Inflammatory macrophage treated with lipopolysaccharide for 4 hours (primary cell): ENCODE measurements at places on chromosomes 3 and 15.

- no peak for DNase-seq
Measured at GRCh38 chr3:41188306-41188705, 11.0 kb upstream of the CTNNB1 start.

DNA sequence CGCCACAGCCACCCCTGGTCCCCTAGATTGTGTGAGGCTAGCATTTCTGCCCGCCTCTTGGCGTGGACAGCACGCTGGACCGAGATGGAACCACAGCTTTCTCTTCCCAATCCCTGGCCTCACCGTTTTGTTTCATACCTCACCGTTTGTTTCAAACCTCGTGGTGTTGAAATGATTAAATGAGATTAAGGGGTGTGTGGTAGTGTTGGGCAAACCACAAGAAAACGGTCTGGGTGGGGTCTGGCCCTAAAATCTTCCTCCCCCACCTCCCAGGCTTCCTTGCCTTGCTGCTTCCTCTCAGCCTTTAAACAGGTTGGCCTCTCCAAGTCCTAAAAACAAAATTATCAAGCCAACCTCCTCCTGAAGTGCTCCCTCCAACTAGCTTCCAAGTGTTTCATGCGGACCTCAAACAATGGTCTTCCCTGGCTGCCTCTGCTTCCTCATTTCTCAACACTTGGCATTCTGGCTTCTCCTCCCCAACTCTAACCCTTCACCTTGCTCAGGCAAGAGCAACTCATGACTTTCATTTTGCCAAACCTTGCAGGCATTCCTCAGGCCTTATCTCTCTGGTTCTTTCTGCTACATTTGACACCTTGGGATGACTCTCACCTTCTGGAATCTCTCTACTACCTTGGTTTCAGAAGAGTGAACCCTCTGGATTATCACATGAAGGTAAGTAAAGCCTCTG, 1.4 kb upstream of the ATP13A3 start:
- DNase-seq: peak; percentile 63

DNA sequence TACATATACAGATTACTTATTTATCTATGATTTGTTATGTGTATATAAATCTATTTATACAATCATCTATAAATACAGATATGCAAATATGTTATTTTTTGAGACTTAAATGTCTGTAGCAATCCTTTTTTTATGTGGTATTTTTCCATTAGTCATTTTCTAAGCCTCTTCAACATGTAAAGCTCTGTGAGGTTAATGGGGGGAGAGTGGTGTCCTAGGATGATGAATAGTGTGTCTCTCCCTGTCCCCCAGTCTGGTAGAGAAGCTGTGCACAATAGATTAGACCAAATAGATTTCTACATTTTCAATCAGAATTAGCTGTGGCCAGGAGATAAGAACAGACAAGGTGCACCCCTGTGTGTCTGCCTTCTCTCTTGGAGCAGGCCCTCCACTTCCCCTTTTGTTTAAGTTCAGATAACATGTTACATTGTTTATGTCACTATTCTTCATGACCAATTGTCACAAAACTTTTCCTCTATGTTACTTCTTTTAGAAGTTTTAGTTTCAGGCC, 453.9 kb downstream of the LPP start:
- peak; percentile 49 for DNase-seq

DNA sequence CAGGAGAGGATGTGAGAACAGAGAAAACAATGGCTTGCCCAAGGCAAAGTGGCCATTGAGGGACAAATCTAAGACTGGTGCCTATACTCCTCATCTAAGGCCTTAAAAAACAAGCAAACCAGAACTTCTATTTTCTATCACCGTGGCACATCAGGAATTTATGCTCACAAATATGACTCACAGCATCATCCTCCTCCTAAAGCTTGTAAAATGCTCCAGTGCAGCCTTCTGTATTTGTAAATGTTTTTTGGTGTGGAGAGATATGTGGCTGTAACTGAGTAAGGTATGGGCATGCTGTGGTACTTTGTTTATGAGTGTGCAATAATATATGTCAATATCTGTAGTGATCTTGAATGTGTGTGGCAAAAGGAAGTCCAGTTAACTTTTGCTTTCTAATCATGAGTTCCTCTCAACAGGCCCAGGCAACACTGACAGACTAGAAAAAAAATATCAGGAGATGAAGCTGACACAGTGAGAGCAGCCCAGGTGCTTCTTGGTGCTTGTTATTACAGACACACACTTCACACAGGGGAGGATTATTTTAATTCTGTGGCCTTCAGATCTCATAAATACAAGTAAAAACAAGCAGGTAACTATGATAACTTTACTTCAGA, 60.3 kb downstream of the CTNNB1 start:
- no peak for DNase-seq

DNA sequence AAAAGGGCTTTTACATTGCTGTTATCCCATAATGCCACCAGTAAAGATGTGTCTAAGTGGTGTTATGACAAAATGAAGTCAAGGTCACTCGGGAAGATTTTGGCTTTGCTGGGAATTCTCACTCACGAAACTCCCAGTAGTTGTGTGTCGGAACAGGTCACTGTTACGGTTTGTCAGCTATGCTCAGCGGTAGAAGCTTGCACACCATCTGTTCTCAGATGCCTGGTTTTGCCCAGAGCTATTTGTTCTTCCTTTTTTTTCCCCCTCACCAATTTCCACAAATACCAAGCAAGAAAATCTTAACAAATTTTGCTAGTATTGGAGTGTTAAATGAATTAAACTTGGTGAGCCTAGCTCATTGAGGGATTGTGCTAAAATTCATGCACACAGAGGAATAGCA, 915.1 kb downstream of the MCTP2 start:
- no peak for DNase-seq

DNA sequence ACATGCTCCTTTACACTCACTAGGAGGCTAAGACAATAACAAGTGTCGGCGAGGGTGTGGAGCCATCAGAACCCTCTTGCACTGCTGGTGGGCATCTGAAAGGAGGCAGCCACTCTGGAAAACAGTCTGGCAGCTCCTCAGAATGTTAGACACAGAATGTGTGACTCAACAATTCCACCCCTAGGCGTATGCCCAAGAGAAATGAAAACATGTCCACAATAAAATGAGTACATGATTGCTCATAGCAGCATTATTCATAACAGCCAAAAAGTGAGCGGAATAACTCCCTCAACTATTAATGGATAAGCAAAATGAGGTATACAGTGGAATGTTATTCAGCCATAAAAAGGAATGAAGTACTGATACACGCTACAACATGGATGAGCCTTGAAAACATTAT, 57.8 kb downstream of the WNT7A start:
- DNase-seq: no peak

DNA sequence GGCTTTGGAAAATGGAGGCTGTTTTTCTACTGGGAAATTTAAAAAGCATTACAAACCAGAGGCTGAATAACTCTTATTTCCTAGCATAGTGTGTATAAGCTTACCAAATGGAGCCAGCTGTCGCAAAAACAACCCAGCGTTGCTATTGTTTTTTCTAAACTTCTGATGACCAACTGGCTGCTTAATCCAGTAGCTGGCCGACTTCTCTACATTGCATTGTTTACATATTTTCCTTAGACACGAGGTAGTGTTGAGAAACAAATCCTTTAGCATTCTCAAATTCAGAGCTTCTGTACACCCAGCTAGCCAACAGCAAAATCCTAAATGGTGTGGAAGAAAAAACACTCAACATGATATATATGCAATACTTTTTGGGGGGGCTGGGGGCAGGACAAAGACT, 161.0 kb upstream of the ADAMTS9 start:
- no peak for DNase-seq

DNA sequence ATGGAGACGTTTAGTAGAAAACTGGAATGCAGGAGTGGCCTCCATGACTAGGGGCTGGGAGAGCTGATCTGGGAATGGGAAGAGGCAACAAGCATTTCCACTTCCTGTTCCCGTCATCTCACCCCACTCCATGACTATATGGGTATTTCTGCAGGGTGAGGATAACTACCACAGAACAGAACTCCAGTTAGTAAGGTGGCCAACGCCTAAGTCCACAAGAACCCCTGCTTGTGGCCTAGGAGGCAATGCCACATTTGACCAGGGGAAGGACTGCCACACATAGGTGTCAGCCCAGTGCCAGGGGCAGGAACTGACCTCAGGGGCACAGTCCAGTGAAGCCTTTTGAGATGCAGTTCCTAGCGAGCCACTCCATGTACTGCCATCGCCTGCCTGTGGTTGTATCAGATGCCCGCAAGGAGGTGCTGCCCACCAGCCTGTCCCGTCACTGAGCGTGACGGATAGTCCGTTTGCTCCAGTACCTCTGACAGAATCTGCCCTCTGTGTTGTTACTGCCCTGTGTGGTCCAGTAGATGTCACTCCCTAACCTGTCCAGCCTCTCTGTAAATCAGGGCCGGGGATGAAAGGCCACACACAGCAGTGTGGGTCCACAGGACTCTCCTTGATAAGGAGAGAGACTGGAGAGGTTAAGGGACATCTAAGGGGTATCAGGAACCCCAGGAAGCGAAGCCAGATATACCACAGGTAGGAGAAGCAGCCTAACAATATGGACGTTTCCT, 3.5 kb upstream of the MTFMT start:
- peak; percentile 66 for DNase-seq

DNA sequence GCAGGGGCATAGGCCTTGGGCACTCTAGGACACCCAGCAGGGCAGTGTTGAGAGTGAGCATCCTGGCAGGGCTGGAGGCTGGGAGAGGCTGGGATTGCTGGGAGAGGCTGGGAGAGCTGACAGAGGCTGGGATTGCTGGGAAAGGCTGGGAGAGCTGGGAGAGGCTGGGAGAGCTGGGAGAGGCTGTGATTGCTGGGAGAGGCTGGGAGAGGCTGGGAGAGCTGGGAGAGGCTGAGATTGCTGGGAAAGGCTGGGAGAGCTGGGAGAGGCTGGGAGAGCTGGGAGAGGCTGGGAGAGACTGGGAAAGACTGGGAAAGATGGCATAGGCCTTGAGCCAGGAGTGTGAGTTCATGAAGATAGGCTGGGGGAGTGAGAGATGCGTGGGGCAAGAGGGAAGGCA, 77.8 kb downstream of the MESD start:
- DNase-seq: no peak

- no peak for DNase-seq
Measured at GRCh38 chr3:64625381-64625780, 62.4 kb downstream of the ADAMTS9 start.

- no peak for DNase-seq
Measured at GRCh38 chr15:41950127-41950483, 22.3 kb downstream of the EHD4 start.

- peak; percentile 46 for DNase-seq
Measured at GRCh38 chr3:12138044-12138443, 20.7 kb downstream of the TIMP4 start.

DNA sequence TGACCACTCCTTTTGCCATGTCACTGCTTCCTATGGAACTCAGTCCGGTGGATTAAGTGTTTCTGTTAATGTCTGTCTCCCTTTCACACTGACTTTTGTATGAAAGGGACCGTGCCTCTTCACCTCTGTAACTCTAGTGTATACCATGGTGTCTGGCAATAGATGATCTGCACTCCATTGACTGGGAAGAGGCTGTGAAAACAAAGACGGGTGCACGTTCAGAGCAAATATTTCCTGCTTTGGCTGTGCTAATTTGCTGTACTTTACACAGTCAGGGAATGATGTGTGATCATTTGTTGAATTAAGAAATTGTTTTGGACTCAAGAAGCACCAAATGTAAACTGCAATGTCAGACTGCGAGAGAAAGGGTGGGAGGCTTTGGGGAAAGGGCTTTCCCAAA, 315.2 kb downstream of the RORA start:
- no peak for DNase-seq

GRCh38 chr3:171401432-171401831, 58.8 kb downstream of the TNIK start:
- no peak for DNase-seq

DNA sequence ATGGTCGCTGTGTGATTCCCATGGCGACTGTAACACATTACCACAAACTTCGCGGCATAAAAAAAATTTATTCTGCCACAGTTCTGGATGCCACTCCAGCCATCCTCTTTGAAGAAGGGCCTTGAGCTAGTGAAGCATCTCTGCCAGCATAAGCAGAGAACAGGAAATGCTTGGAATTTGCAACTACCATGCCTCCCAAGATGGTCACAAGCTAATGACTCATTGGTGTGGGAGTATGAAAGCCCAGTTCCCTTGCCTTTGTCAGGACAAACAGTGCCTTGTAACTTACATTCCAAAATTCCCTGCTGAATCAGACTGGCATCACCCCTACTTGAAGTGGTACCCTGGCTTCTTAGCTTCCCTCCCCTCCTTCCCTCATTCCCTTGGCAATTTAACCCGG, 129.7 kb downstream of the PROS1 start:
- peak; percentile 31 for DNase-seq

GRCh38 chr3:14145670-14146380, 21.0 kb downstream of the TMEM43 start:
- DNase-seq: no peak

GRCh38 chr3:27166888-27167287, 202.3 kb downstream of the NEK10 start:
- DNase-seq: no peak

GRCh38 chr3:13053893-13054292, 19.3 kb downstream of the IQSEC1 start:
- no peak for DNase-seq

DNA sequence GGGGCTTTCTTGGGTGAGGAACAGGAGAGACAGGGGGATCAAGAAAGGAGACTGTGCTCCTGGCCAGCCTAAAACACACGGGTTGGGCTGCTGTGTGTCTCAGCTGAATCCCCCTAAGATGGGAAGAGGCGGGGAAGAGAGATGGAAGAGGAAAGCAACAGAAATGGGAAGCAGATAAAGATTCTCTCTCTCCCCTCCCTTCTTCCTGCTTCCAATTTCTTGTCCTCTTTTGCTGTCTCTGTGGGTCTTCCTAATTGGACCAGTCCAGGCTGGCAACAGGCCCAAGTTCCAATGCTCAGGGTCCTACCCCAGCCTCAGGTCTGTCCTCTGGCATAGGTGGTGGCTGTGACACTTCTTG, 7.1 kb downstream of the ISLR2 start:
- no peak for DNase-seq

DNA sequence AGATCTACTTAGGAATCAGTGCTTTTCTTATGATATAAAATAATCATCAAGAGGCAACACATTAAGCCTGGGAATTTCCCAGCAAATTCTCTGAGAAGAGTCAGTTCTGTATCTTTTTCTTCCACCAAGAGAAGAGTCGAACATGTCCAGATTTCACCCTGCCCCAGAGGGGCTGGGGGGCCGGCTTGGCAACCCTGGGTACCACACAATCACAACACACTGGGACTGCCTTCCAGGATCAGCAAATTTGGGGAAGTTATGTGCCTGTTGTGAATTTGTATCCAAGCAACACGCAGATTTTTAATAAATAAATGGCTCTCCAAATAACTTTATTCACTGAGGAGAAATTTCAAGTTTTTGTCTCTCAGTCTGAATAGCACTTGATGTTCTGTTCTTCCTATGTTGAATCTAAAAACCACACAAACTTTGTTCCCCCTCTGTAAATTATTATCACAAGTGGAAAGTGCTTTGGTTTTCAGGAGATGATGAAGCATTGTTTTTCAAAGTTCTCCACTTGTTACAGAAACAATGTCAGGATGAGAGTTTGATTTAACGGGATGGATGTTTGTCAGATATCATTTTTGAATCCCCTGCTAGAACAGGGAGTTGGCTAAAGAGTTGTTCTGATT, 357.2 kb downstream of the ZNF385D start:
- DNase-seq: no peak
